ENCODE measurements at places on chromosomes 12 and 14.

DNA sequence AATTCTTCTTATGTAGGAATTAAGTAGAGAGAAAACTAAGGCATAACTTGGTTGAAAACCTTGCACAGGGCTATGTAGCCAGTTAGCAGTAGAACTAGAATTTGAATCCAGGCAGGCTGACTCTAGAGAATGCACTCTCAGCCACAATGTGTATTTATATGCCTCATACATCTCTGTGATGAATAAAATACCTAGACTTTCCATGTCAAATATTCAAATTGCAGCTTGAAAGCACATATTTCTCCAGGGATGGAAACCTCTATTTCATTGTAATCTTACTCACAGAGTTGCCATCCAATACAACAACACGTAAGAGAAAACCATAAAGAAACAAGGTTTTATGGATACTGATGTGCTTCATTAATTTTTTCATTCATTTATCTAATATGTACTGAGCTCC lies 256.0 kb upstream of the FLRT2 start:
- no peak for DNase-seq

GRCh38 chr12:105470601-105471000 lies 140.1 kb downstream of the C12orf75 start:
- no peak for DNase-seq

- DNase-seq: no peak
Observed at GRCh38 chr12:77076886-77077285, 11.5 kb upstream of the E2F7 start.

- DNase-seq: no peak
Observed at GRCh38 chr12:96473394-96474093, 15.8 kb upstream of the CFAP54 start.

GRCh38 chr14:92603309-92604242 lies 90.0 kb downstream of the RIN3 start:
- peak; percentile 29 for DNase-seq

GRCh38 chr14:102901633-102902032 lies 20.8 kb upstream of the AMN start:
- DNase-seq: no peak

DNA sequence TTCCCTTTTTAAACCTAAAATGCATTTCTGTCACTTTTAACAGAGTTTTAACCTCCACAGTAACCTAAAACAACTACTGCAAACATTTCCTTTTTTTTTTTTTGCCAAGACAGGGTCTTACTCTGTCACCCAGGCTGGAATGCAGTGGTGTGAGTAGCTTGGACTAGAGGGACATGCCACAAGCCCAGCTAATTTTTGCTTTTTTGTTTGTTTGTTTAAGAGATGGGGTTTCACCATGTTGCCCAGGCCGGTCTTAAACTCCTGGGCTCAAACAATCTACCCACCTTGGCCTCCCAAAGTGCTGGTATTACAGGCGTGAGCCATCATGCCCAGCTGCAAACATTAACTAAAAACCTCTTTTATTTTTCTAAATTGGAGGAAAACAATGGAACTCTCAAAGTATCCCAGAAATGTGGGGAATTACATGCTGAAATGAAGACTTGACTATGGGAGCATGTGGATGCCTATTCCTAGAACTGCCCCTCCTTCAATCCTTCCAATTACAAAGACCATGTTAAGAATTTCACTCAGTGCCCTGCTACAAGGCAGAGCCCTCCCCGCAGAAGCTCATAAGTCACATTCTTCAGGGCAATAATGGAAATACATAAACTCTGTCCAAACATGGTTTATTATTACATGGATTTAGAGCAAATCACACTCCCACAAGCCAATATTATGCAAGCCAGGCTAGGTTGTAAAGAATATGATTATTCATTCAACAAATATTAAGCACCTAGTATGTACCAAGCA lies 66.9 kb downstream of the C12orf56 start:
- no peak for DNase-seq

- DNase-seq: no peak
Observed at GRCh38 chr14:78164226-78164853, 5.8 kb upstream of the NRXN3 start.

GRCh38 chr12:124856132-124856841 lies 7.4 kb downstream of the SCARB1 start:
- no peak for DNase-seq

GRCh38 chr14:77582511-77582910 lies 33.9 kb downstream of the SPTLC2 start:
- DNase-seq: no peak

DNA sequence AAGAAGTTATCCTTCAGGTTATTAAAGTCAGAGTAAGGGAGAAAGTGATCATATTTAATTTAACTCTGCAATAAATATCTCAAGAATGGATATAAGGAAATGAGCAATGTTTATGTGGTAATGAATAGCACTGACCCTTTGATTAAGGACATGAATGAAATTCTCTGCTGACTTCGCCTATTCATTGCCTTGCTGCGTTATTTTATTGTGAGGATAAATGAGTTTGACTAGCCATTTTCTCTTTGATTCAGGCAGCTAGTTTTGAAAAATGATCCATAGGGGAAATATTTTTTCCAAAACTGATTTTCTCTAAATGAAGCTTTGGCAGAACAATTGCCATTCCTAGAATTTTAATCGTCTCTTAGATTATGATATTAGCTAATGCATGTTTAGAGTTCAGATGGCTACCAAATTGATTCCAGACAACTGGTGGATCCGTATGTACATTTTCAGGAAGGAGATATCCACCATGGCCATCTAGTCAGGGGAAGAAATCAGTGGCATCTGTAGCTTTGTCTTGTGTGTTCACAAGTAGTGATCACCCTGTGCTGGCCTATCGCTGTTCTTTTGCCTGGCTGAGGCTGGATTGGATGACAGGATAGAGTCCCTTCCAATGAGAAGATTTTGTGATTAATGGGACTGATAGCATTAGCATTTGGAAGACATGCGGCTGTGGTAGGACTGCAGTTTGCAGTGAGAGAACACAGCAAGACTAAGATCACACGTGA lies 302.3 kb upstream of the RGS6 start:
- no peak for DNase-seq

GRCh38 chr14:88962356-88962755 lies 137.9 kb downstream of the TTC8 start:
- DNase-seq: no peak

DNA sequence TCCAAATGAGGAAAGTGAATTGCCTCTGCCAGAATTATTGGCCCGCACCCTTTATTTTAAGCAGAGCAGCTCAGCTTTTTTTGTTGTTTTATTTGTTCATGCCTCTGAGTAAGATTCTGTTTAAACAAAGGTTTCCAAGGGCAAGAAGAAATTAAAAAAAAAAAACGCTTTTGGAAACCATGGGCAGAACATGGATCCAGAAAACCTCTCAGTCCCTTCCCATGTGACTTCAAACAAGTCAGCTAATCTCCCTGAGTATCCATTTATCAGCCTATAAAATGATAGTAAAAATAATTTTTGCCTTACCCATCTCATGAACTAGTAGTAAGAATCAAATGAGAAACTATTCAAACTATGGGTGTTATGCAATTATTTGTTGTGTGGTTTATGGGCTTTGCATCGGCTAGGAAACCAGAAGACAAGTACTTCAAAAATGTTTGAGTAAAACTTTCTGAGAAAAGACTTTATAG lies 27.6 kb downstream of the KITLG start:
- no peak for DNase-seq

DNA sequence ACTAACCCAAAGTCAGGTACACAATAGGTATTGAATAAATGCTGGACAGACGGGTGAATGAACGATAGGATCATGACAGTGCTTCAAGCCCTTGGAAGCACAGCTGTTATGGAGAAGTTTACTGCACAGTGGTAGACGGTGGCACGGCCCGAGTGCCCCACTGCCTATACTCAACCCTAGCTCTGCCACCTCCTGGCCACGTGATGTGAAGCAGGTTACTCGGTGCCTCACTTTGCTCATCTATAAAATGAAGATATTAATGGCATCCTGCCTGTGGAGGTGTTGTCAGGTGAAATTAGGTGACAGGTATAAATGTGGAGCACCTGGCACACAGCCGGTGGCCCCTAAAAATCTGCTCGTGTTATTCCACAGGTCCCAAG lies 5.8 kb downstream of the ASB2 start:
- DNase-seq: peak; percentile 65

- DNase-seq: no peak
Observed at GRCh38 chr12:6824085-6824775, 2.6 kb downstream of the GPR162 start.

DNA sequence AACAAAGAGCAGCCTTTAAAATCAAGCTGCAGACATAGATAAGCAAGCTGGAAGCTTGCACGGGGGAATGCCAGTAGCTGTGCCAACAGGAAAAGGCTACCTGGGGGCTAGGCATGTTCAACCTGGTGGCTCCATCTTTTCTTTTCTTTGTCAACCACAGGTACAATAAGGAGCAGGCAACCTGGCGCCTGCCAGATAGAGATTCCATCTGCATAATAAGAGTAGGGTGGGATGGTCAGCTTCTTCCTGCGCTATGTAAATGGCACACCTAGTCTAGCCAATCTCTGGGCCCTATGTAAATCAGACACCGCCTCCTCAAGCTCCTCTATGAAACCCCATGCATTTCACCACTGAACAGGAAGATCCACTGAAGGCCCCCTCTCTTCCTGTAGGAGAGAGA lies 87.4 kb upstream of the PKP2 start:
- no peak for DNase-seq

GRCh38 chr12:80988986-80989385 lies 51.3 kb upstream of the LIN7A start:
- DNase-seq: no peak

- DNase-seq: no peak
Observed at GRCh38 chr14:63542231-63542999, 762 bp downstream of the PPP2R5E start.

DNA sequence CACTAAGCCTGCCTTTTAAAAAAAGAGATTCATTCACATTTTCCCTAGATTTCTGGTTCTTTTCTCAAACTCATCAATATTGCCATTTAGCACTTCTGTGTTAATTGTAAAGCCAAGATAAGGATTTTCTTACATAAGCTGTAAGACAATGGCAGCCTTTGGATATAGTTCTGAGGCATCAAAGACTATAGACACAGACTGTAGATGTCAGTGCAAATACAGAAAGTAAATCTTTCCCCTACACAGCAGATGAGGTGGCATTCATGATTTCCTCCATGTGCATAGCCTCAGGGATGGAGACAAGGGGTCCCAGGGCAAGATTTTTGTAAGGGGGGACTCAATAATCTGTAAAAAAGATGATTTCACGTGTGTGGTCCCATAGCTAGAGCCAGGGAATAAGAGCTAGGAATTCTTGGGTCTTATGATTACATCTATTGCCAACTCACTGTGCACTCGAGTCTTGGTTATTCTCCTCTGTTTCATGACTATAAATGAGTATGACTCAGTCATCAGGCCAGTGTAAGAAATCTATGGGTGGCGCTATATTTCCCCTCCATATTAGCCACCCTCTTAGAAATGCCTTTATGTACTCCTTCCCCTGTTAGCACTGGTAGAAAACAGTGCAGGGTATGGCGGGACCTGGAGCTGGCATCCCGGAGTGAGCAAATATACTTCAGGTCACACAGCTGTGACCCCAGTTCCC lies 207.5 kb downstream of the EXOC5 start:
- DNase-seq: no peak

GRCh38 chr12:68075416-68075815 lies 84.1 kb downstream of the IFNG start:
- no peak for DNase-seq

GRCh38 chr14:25461780-25462179 lies 411.8 kb upstream of the STXBP6 start:
- DNase-seq: no peak

DNA sequence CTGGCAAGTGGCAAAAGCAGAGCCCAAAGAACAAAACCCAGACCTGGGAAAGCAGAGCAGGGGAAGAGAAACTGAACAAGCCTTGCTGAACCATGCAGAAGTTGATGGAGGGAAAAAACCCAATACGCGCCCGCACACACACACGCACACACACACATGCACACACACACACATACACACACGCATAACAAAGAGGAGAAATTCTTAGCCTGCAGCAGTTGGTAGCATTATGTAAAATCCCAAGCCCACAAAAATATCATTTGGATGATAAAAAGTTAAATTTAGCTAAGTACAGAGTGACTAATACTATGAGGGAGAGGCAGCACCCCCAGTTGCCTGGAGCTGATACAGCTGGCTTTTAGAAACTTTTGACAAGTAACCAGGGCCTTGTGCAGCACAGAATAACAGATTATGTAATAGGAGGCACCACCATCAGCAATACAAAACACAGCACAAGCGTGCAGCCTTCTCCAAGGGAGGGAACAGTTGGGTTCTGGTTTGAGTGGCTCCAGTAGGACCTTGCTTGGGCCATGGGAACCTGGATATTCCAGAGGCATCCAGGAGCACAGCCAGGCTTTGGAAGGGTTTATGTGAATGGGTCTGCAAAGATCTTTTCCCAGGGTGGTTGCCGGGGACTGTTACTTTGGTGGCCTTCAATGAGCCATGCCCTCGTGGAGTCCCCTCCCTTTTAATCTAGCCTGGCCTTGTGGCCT lies 35.3 kb downstream of the PITPNM2 start:
- no peak for DNase-seq

- DNase-seq: no peak
Observed at GRCh38 chr14:104345621-104346462, 207.5 kb downstream of the KIF26A start.

DNA sequence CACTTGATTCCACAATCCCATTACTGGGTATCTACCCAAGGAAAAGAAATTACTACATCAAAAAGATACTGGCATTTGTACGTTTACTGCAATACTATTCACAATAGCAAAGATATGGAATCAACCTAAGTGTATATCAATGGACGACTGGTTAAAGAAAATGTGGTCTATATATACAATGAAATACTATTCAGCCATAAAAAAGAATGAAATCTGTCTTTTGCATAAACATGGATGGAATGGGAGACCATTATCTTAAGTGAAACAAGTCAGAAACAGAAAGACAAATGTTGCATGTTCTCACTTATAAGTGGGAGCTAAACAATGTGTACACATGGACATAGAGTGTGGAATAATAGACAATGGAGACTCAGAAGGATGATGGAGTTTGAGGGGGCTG lies 5.0 kb upstream of the OS9 start:
- DNase-seq: no peak

DNA sequence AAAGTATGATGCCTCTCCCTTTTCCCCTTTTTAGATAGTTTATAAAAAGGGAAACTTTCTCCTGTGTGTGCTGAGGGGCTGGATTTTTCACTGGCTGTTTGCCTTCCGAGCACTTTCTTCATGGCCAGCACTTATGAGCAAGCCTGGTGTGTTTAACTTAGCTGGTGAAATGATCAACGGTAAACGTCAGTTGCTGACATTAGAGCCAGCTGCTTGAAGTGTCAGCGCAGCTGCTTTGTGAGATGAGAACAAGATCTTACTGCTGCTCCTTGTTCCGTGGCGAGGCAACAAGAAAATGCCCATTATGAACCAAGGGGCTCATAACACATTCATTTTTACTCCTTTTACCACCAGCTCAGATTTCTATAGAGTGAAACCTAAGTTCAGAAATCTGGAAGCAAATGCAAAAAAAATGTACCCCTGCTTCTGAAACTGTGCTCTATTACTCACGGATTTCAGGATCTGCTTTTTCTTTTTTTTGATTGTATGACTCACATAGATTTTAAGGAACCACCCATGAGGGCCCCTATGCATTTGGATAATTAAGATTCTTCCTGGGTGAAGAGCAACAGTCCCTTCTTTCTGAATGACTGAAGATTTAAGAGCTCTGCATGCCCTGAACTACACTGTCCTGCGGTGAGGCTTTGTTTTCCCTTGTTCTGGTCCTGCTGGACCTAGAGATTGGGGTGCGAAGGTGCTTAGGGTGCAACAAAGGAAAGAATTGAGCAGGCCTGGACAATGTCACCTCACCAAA lies 74.3 kb upstream of the CPM start:
- DNase-seq: no peak
